ENCODE measurements at places on chromosomes 11 and 22. TPM values are rescaled to one million over a fixed set of nuclear protein-coding genes. Genes with fewer than 3 reads are reported as not detected.

Gene TUBA8
- total RNA-seq, result 0.63 TPM

Gene CHST1
- 1.5 TPM for total RNA-seq

Gene MRGPRX3
- total RNA-seq, result 0.14 TPM

Gene SERPINH1
- total RNA-seq, result 87.8 TPM

Gene KRTAP5-1
- total RNA-seq, result not detected

Gene RIMBP3B
- 0.25 TPM for total RNA-seq

Gene C1QTNF6
- total RNA-seq, result 10.8 TPM

Gene C11orf16
- total RNA-seq, result not detected

Gene OR52H1
- not detected for total RNA-seq

Gene OR1S1
- not detected for total RNA-seq

Gene SLC22A24
- total RNA-seq, result not detected

Gene MYRF
- total RNA-seq, result 18.9 TPM

Gene DHCR7
- 53.2 TPM for total RNA-seq

Data from A549 treated with dexamethasone at 1 μM for 4 hours (cell line).